ENCODE measurements at places on chromosomes 2 and 18.

DNA sequence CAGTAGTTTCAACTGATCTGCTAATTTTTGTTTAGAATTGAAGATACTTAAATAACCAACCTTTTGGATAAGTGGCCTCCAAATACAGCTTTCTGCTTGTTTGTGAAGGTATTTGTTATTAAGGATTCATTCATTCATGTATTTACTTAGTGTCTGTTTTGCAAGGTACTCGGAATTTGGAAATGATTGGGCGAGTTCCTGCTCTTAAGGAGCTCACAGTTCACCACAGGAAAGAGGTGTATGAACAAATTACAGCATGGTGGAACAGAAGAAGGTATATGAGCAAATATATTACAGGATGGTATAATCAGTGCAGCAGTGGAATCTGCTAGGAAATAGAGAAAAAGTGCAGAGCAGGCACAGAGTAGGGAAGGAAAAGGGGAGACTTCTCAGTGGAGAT is 4.5 kb downstream of the ACSL3 start:
- no peak for DNase-seq

GRCh38 chr2:53018825-53019425 is 748.7 kb upstream of the CHAC2 start:
- DNase-seq: no peak

DNA sequence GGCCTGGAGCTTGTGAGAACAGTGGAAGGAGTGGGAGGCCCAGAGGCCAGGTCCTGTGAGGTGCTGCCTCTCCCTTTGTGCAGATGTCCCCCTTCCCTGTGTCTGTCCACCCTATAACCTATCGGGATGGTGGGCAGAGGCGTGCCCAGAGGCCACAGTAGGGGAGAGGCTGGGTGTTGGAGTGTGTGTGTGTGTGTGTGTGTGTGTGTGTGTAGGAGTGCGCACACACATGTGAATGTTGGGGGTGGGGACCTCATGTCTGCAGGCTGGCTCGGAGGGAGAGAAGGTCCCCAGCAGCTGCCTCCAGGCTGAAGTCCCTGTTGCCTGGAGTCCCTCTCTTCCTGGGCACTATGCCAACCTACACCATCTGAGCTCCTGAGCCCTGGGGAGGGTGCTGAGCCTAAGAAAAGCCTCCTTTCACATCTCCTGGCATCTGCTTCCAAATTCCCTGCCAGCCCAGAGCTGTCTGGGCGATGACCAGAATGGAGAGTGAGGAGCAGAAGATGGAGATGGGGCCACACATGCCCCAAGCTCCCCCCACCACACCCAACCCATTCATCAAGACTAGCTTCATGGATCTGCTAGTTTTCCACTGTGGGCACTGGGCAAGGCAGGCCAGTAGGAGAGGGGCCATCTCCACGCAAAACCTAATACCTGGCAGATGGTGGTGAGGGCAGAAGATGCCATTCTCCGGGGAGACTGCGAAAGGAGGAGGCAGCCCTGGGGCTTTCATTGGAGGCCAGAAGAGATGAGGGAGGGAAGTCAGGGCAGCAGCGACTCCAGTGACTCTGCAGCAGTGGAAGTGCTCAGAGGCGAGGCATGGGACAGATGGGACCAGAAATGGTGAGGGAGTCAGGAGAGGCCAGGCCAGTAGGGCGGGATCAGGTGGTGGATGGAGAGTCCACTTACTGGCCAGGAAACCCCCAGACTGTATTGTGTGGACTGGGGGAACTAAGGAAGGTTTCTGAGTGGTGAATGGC is 20.3 kb downstream of the KCNK3 start:
- DNase-seq: no peak

- no peak for DNase-seq
Observed at GRCh38 chr18:55109818-55110414, 150.7 kb upstream of the CCDC68 start.

DNA sequence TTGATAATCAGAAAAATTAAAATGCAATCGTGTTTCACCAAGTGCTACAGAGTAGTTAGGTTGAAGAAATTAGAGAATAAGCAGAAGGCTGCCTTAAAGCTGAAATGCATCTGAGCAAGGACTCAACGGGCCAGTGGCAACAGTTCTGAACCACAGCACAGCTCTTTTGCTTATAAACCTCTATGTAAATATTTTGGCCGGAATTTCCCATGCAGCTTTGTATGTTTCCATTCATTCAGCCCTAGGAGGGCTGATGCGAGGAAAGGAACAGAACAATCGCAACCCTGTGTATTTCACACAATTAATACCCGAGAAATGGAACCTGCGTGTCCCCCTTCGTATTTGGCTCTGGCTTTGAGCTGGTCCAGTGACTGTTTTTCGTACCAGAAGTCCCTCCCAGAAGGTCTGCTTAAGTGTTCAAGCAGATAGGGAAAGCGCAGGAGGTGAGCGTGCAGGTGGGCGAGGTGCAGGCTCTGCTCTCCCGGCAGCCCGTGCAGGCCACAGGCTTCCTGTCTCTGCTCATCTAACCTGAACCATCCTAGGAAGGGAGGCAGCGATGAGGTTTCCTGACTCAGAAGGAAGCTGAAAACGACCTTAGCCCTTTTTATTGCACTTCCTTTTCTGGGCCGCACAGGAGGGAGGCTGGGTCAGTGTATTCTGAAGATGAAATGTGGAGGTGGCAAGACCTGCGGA is 67.3 kb downstream of the ASB1 start:
- peak; percentile 5 for DNase-seq

DNA sequence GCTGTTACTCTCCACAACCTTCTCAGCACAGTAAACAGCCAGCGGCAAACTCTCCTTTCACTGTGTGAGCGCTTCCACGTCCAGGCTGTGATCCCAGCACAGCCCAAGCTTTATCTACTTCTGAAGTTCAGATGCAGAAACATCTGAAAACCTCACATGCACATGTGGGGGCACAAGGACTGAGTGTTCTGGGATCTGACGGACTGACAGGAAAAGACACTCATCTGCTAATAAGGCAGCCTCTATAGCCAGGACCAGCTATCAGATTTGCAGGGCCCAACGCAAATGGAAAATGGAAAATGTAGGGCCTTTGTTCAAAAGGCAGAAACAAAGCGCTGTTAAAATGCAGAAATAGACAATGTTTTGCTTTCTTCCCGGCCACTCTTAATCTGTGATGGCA is 133.8 kb upstream of the ARHGAP28 start:
- no peak for DNase-seq

DNA sequence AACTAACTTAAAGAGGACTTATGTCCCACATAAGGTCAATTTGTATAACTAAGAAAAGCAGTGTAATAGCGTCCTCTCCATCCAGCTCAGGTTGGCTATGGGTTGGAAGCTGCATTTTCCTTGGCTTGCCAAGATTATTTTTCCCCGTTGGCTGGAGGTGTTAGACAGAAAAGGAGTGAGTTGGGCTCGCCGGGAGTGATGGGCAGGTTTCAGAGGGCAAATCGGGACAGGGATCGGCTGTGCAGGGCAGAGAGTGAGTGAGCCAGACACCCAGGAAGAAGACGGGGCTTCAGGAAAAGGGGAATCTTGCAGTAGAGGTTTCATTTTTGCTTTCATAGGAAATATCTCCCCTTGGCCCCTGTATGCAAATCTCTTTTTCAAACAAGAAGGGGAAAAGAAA is 41.5 kb upstream of the MAP3K20 start:
- no peak for DNase-seq

Measured in CD4-positive, alpha-beta T cell treated with Interleukin-21 for 1 hour (primary cell).